ENCODE measurements at places on chromosomes 4 and X. TPM values are rescaled to one million over a fixed set of nuclear protein-coding genes. Genes with fewer than 3 reads are reported as not detected.

HPSE gene
- total RNA-seq = 1.6 TPM

MAGEC2 gene
- not detected for total RNA-seq

ADGRL3 gene
- not detected for total RNA-seq

MAGEB17 gene
- total RNA-seq = not detected

MAEA gene
- 78.1 TPM for total RNA-seq

CFAP47 gene
- total RNA-seq = not detected

MAGEA11 gene
- under 0.01 TPM for total RNA-seq

PPP4R3C gene
- total RNA-seq = not detected

MTNR1A gene
- not detected for total RNA-seq

MAGEA2B gene
- total RNA-seq = not detected

APBB2 gene
- 19.6 TPM for total RNA-seq

SRPX2 gene
- total RNA-seq = 37.7 TPM

ARHGAP24 gene
- total RNA-seq = 35.1 TPM

TIGD4 gene
- total RNA-seq = 0.17 TPM

ZNF827 gene
- 8.3 TPM for total RNA-seq

MGST2 gene
- total RNA-seq = 4.9 TPM

DDX53 gene
- not detected for total RNA-seq

ARHGAP6 gene
- total RNA-seq = 10.3 TPM

HSFX2 gene
- not detected for total RNA-seq

GASK1B gene
- total RNA-seq = 77.5 TPM

FAM114A1 gene
- 664 TPM for total RNA-seq

UNC5C gene
- total RNA-seq = 2.5 TPM

TMEM255A gene
- under 0.01 TPM for total RNA-seq

SLC7A11 gene
- total RNA-seq = 53.4 TPM

GRIA2 gene
- not detected for total RNA-seq

LRIT3 gene
- total RNA-seq = 0.15 TPM

HHIP gene
- total RNA-seq = 0.29 TPM

All from smooth muscle cell of trachea (primary cell).